ENCODE measurements at places on chromosomes 5 and 9.

DNA sequence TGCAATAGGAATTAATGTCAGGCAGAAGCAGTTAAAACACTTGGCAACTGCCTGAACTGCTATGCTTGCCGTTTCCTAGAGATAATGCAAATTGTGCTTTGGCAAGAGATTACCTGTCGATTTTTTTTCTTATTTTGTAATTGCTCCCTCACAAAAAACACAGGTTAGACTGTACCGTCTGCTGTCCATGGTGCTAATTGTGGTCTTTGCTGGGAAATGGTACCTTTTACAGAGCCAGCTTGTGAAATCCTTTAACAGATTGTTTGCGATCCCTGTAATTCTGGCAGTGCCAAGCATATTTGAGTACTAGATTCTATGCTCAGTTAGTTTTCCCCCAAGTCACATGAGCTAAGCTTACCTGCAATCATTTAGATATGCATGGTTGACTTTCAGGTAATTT is 2125.8 kb upstream of the WWC1 start:
- DNase-seq = no peak

GRCh38 chr5:133932441-133933168 is 35.8 kb downstream of the C5orf15 start:
- no peak for DNase-seq

DNA sequence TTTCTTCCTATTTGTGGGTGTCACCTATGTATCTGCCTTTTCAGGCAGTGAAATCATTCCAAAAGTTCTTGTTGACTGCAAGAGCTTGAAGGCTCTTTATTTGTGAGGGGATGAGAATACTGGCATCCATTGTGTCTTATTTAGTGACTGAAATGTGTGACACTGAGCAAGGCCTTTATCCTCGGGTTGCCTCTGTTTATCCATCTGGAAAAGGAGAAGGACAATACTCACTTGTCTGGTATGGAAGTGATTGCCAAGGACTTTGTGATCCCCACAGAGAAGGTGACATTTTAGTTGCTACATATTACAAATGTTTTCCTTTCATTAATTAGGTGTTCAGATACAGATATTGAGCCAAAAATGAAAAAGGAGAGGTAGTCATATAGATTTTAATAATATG is 80.2 kb downstream of the ARRDC3 start:
- no peak for DNase-seq

DNA sequence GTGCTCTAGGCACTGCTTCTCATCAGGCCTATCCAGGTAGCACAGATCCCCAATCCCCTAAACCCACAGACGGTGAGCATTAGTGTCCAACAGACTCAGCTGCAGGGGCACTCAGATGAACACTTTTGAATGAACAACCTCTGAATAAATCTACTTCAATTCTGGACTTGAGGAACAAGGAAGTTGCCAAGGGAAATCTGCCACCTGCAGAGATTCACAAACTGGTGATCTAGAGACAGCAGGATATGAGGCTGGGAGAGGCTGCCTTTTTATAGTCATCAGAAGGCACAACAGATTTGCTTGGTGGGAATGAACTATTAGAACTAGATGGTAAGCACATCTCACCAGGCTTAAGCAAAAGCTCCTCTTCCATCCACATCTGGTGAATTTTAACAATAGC is 7.0 kb upstream of the HK3 start:
- no peak for DNase-seq

DNA sequence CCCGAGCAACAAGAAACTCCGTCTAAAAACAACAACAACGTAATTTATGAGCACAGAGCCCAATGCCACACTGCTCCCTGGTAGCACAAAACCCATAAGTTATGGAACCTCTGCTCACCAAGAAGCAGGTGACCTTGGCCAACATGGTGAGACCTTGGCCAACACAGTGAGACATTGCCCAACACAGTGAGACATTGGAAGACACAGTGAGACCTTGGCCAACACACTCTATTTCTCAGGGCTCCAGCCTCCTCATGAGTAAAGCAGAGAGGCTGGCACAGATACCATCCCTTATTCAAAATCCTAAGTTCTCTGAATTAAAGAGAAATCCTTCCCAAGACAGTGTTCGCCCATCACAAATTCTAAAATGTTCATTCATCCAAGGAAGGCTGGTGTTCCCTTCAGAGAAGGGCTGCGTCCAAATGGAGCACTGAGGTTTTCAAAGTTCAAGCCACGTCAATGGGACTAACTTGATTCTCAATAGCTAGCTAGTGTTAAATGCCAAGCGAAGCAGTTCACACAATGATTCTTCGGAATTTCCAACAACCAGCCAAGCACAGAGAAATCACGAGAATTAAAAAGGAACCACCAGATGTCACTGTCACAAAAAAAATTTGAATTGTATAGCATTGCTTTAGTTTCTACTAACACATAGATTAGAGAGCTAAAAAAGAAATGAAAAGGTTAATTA is 29.5 kb downstream of the TTC39B start:
- DNase-seq = no peak

GRCh38 chr5:82522897-82523296 is 244.7 kb upstream of the RPS23 start:
- DNase-seq = no peak

GRCh38 chr9:101727612-101728524 is 10.6 kb downstream of the GRIN3A start:
- DNase-seq = no peak

DNA sequence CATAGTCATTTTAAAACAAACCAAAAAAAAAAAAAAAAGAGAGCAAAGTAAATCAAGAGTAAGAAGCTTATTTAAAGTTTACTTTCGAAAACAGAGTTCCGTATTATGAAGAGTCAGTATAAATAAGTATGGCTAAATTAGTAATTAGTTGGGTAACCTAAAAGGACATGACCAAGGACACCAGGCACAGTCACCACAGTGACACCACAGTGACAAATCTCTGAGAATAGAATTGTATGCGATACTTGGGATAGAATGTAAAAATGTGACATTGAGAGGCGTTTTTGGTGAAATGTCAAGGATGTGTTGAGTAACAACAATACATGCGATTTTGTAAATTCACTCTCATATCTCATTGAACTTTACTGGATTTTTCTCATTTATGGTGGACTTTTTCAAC is 150.9 kb upstream of the SPEF2 start:
- DNase-seq = no peak

DNA sequence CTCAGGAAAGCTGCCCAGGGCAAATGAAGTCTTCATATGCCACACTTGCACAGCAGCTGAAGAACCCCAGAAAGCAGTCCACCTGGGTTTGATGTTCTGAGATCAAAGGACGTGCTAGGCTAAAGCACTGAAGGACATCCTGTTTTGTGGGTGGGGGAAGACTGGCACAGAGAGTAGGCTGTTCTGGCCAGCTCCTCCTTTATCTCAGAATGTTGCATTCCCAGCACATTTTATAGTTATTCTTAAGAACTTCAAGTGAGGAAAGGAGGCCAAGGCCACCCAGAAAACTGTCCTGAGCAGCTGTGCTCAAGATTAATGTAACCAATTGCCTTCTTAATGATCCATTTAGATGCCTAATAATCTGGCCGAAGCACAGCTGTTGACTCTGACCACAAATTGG is 10.9 kb downstream of the SHOC1 start:
- DNase-seq = no peak

All from AG09319 (cell line).